Chondrocyte (in vitro differentiated cells): ENCODE measurements at places on chromosomes 7 and 10. TPM values are rescaled to one million over a fixed set of nuclear protein-coding genes. Genes with fewer than 3 reads are reported as not detected.

DNA sequence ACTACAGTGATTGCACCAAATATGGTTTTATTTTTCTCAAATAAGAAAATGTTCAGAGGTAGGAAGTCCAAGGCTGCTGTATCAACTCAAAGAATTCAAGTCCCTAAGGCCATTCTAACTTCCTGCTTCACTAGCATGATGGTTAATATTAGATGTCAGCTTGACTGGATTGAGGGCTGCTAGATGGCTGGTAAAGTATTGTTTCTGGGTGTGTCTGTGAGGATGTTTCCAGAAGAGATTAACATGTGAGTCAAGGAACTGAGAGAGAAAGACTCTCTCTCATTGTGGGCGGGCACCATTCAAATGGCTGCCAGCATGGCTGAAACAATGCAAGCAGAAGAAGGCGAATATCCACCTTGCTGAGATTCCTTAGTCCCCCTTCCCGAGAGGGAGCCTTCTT, 77.4 kb upstream of the NRBF2 start:
- no peak for DNase-seq

DNA sequence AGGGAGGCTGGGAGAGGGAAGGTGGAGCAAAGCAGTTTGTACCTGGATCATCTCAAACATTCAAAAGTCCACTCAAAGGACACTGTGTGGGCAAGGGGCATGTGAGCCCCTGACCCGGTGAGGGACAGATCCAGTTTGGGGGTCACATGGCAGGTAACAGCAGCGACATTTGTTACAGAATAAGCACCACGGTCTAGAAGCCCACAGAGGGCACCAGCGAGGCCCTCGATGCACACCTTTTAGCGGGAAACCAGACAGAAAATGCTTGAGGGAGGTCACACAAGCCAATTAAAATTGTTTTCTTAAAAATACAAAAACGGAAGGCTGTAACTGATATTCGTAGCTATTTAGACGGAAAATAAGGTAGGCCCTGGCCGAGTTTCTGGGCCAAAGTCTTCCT, 144.4 kb downstream of the ZMYND11 start:
- DNase-seq = no peak

DNA sequence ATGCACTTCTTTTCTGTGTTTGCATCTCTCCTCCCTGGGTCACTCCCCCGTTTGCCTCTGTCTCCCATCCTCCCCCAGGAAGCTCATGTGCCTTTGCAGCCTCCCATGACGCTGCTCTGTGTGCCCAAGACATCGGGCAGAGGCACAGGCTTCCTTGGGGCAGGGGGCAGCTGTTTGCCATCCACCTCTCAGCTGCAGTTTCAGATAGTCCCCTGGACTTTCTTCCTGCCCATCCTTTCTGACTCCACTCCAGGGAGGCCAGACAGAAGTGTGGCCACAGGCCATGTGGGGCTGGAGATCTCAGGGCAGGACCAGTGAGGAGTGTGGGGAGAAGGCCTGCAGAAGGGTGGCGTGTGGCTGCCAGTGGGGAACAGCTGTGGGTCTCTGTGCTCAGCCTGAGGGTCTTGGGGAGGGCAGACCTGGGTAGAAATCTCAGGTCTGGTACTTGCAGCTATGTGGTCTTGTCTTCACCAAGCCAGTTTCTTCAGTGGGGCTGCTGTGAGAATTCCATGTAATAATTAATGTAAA, 10.6 kb upstream of the SAMD8 start:
- no peak for DNase-seq

Gene ZCCHC24
- 37.4 to 45.1 TPM (median 43.8 TPM) in 3 replicates for total RNA-seq
